ENCODE measurements at places on chromosomes 12 and 14.

DNA sequence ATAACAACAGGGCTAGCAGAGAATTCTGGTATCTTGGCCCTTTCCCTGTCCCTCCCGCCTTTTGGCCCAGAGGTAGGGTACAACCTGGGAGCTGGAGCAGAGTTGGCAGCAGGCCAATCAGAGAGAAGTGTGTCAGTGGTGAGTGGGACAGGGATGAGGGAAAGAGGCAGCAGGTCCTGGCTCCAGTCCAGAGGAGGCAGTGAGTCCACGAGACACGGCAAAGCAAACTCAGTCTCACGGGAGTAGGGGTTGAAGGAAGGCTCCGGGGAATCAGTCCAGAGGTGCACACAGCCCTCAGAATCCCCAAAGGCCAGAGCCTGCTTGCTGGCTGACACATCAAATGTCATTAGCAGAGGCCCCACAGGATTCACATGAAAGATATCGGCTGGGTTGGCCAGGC, 7.3 kb downstream of the PAN2 start:
- DNase-seq = no peak

- no peak for DNase-seq
Observed at GRCh38 chr12:92993259-92993658, 64.2 kb upstream of the EEA1 start.

GRCh38 chr12:11884706-11885105, 186.0 kb upstream of the BCL2L14 start:
- DNase-seq = no peak

- no peak for DNase-seq
Observed at GRCh38 chr12:46222636-46223035, 46.2 kb downstream of the SLC38A1 start.

DNA sequence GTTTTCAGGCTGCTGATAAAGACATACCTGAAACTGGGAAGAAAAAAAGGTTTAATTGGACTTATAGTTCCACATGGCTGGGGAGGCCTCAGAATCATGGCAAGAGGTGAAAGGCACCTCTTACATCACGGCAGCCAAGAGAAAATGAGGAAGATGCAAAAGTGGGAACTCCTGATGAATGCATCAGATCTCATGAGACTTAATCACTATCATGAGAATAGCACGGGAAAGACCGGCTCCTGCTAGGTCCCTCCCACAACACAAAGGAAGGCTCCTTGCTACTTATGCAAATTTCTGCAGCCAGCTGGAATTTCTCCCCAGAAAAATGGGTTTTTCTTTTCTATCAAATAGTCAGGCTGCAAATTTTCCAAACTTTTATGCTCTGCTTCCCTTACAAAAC, 174.1 kb upstream of the RMST start:
- DNase-seq = no peak

- DNase-seq = no peak
Observed at GRCh38 chr12:82862069-82862841, 175.5 kb downstream of the TMTC2 start.

DNA sequence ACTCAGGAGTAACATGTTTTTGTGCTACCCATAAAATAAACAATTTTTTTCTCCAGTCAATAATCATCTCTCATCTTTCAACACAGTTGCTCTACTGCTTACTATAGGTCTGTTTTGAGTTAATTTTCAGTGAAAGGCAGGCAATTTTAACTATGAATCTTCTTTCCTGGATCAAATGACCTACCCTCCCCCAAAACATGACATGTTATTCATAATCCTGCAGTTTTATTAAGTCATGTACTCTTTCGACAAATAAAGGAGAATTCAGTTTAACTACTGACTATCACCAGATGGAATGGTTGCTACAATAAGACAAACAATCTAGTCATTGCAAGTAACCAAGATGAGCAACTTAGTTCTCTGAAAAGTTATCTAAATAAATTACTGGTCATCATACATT, 106.0 kb upstream of the FAR2 start:
- no peak for DNase-seq

DNA sequence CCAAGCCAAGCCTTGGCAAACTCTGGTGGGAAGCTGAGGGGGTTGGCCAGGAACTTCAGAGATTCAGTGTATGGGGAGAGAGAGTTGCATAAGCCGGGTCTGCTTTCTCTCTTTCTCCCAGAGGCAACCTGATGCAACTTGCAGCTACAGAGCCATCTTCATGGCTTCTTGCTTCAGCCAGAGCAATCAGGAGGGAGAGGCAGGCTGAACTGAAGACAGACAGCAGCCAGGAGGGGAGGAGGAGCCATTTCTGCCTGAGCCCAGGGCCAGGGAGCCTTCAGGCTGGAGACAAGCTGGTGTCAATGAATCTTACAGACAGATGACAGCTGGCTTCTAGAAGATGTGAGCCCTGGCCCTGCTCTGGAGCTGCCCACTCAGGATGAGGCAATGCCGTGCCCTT, 18.7 kb downstream of the NPC2 start:
- no peak for DNase-seq

- no peak for DNase-seq
Observed at GRCh38 chr12:65858831-65859230, 34.5 kb downstream of the HMGA2 start.

DNA sequence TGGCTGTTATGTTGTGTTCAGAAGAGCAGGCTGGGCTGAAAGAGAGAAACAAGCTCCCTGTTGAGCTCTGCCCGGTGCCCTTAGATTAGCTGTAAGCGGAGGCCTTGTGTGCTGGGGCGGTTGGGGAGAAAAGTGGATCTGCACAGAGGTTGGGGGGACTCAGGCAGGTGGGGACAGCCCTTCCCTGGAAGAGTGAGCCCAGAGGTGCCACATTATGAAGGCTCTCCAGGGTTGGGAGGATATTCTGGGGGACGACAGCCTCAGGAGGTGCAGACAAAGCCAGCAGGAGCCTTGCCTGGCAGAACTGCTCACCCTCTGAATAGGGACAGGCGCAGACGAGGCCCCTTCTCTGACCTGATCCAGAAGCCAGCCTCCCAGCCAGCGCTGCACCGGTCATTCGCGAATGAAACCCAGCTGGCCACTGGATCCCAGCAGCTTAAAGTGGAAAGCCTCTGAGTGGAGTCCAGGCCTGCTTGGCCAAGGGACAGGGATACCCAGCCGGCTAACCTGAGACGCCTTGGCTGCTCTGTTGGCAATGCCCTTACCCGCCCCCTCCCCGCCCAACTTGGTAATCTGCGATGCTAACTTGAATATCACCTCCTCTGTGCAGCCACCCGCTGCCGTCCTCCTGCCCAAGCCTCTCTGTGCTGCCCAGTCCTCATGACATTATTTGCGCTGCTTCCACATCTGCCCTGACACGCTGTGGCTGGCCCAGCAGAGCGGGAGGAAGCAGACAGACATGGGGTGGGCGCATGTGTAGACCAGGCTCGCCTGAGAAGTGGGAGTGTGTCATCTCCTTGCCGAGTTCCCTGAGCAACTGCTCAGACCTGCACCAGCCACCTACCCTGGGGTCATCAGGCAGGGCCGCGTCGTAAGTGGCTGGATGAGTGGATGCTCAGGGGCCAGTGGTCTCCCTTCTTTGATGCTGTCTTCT, 5.6 kb downstream of the HIP1R start:
- no peak for DNase-seq

DNA sequence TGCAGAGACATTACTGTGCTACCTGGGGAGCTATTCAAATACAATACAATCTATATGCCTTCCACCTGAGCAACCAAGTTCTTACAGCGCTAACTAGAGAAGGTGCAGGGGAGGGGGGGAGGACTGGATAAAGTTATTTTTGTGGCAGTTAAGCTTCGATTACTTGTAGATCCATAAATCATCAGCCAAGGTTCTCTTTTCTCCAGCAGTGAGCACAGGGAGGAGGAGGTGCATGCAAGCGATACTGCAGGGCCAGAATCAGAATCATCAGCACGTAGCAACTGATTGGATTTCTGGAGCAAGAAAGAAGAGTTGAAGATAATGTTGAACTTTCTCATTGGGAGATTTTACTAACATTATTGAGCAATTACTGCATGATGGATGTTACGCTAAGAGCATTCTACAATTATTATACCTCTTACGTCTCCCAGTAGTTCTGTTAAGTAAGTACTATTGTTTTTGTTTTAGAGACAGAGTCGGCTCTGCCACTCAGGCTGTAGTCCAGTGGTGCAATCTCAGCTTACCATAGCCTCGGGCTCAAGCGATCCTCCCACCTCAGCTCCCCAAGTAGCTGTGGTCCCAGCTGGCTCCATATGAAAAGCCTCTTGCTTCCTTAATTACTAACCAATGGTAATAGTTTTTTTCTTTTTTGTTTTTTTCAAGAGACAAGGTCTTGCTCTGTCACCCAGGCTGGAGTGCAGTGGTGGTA, 74.6 kb upstream of the EEA1 start:
- DNase-seq = no peak

GRCh38 chr14:24390701-24391468, 7.9 kb upstream of the NYNRIN start:
- DNase-seq = no peak

GRCh38 chr12:5884866-5885265, 60.2 kb downstream of the ANO2 start:
- no peak for DNase-seq

- peak; percentile 73 for DNase-seq
Observed at GRCh38 chr12:1583421-1584078, 10.8 kb downstream of the FBXL14 start.

GRCh38 chr14:68651652-68652432, 141.0 kb downstream of the ZFP36L1 start:
- no peak for DNase-seq

- no peak for DNase-seq
Observed at GRCh38 chr12:49952391-49953055, 2.0 kb downstream of the AQP2 start.

GRCh38 chr12:71594214-71594948, 69.3 kb downstream of the ZFC3H1 start:
- no peak for DNase-seq

DNA sequence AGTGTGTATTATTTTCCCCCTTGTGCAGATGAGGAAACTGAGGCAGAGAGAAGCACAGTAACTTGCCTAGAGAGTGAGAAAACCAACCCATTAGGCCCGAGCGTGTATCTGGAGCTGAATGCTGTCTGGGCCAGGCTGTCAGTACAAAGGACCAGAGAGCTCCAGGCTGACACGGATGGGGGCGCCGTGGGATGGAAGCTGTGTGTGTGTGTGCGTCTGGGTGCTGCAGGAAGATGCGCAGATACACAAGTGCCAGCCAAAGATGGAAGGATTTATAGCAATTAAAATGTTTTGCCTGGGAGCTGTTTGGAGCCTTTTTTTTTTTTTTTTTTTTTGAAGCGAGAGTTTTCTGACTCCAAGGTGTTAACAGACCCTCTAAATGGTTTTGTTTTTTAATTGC, 53.7 kb upstream of the GPATCH2L start:
- no peak for DNase-seq

- no peak for DNase-seq
Observed at GRCh38 chr12:117523971-117524370, 162.5 kb upstream of the NOS1 start.

DNA sequence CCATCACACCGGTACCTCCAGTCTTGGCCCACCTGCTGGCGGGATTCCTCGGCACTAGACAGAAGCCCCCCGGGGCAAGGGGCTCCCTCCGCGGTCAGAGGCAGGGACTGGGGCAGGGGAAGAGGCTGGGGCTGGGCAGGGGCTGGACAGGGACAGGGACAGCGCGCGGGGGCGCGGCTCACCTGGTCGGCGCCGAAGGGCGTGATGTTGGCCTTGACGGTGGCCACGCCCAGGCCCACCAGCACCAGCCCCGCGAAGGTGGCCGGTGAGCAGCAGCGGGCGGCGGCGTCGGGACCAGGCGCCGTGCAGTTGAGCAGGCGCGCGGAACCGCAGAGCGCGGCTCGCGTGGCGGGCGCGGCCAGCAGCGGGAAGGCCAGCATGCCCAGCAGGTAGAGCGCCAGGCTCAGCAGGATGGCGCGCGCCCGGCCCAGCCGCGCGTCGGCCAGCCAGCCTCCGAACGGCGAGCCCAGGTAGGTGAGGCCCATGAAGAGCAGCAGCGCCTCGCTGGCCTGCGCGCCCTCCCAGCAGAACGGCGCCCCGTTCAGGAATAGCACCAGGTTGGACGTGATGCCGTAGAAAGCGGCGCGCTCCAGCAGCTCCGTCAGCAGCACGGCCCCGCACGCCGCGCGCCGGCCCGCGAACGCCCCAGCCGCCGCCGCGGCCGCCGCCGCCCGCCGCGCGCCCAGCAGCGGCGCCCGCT, 392 bp downstream of the SLC15A4 start:
- DNase-seq = no peak

DNA sequence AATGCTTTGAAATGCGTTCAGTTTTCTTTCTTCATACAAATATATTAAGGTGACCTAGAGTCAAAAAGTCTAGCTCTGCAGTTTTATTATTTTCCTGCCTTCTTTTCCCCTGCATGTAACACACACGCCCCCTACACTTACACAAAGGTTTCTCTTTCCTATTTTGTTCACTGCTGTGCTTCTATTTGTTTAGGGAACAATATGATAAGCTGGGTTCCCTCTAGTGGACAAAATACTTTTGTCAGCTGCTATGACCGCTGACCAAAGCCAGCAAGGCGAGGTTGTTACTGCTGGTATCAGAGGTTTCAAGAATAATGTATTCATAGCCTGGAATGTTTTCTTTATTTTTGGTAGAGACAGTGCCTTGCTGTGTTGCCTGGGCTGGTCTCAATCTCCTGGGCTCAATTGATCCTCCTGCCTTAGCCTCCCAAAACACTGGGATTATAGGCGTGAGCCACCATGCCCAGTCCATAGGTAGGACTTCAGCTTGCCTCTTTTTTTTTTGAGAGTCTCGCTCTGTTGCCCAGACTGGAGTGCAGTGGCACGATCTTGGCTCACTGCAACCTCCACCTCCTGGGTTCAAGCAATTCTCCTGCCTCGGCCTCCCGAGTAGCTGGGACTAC, 33.4 kb downstream of the FNTB start:
- peak; percentile 55 for DNase-seq

DNA sequence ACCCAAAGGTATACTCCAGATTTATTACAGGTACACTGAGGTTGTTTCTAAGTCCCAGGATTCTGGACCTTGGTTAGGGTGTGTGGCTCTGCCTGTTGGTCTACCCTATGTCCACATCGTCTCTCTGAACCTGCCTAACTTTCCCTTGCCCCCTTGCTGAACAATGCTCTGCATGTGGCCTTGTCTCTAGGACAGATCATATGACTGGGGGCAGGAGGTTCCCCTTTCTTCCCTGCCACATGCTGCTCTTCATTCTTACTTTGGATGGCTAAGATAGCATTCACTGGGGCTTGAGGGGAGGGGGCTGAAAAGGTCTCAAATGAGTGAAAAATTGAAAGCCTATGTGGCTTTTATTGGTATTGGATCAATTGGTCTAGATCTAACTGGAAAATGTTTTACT, 49.2 kb downstream of the MBIP start:
- DNase-seq = no peak

DNA sequence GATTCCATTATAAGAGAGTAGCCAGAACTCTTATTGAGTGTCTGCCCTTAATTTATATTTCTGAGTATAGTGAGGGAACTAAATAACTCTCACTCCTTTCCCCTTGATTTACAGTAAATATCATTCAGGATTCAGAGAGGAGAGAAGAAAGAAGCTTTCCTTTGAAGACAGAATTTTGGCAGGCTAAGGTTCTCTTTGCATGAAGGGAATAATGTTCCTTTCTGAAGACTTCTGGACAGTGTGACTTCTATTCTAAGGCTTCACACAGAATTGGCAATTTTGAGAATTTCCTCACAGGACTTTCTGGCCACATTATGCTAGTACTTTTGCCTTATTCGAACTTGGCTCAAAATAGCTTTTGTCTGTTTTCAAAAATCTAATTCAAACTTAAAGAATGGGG, 352.2 kb upstream of the FBXO33 start:
- DNase-seq = no peak

Data from glomerular endothelial cell (primary cell).